ENCODE measurements at places on chromosomes 6 and 20.

DNA sequence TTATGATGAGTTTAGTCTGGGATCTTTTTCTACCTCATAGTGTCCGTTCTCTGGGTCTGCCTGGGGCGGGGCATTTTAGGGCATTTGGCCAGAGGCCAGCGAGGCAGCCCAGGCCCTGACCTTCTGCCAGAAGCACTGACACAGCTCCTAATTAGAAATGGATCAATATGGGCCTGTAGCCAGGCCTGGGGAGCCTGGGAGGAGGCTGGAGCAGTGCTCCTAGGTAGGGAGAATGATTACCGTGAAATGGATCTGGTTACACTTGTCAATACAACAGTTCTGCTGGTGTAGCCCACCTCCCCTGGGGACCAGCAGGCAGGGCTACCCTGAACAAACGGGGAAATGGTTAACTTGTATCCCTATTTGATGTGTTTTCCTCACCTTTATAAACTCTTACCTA lies 23.0 kb downstream of the RALY start:
- no peak for DNase-seq

DNA sequence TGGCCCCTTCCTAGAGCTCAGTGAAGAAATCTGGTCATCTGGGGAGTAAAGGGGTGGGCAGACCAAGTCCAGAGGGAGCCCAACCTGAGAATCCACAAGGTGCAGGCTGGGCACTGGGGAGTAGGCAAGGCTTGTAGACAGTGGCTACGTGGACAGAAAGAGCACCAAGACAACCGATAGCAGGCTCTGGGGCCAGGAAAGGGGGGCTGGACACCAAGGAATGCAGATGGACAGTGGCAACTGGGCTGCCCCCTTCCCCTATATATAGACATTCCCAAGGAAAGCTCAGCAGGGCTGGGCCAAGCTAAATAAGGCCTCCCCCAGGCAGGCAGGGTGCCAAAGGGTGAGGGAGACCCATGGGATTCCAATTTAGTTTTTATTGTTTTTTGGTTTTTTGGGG lies 1.5 kb upstream of the TNNC2 start:
- no peak for DNase-seq

DNA sequence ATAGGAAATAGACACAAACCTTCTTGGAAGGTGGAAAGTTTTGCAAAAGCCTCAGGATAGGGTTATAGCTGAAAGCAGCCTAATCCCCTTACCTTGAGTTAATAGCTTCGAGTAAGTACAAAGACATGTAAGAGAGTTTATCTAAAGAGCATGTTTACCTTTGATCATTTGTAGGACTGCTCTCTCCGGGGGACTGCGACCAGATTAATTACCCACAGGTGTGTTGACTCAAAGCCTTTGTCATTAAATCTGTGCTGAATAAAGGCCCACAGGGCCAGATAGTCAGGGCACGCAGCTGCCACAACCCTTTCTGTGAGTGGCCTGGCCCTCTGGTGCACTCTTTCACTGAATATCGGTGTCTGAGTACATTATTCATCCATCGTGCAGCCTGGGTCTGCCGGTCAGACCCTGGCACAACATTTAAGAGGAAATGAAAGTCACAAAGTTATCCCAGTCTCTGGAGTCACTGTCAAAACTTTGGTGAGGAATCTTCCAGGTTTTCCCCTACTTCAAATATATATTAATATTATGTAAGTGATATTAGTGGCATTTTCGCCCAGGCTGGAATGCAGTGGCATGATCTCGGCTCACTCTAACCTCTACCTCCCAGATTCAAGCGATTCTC lies 5.4 kb upstream of the MICA start:
- no peak for DNase-seq

- DNase-seq: no peak
Measured at GRCh38 chr20:10002866-10003265, 31.9 kb upstream of the ANKEF1 start.

DNA sequence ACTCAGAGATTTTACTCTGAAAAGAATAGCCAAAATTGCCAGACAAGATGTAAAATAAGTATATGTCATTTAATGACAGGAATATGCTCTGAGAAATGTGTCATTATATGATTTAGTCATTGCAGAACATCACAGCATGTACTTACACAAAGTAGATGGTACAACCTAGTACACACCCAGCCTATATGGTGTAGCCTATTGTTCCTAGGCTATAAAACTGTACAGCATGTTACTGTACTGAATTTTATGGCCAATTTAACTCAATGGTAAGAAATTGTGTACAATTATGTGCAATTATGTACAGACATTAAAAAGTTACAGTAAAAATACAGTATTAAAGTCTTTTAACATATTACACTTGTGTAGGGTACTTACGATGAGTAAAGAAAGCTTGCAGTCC lies 311.9 kb upstream of the EPHA7 start:
- DNase-seq: no peak

GRCh38 chr20:37526839-37527637 lies 638 bp downstream of the BLCAP start:
- no peak for DNase-seq

DNA sequence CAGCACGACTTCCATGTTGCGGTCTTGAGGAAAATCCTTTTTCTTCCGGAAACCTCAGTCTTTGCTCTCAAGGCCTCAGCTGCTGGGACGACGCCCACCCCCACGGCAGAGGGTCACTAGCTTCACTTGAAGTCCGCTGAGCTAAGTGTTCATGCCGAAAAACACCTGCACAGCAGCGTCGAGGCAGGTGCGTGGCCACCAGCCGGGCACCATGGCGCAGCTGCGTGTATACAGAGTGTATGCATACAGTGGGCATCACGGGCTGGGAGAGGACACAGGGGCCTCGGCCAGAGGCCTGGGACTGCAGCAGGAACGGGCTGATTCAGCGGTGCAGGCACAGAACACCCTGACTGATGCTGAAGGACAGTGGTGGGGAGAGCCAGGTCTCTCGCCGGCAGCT lies 20.1 kb downstream of the KCNQ2 start:
- no peak for DNase-seq

DNA sequence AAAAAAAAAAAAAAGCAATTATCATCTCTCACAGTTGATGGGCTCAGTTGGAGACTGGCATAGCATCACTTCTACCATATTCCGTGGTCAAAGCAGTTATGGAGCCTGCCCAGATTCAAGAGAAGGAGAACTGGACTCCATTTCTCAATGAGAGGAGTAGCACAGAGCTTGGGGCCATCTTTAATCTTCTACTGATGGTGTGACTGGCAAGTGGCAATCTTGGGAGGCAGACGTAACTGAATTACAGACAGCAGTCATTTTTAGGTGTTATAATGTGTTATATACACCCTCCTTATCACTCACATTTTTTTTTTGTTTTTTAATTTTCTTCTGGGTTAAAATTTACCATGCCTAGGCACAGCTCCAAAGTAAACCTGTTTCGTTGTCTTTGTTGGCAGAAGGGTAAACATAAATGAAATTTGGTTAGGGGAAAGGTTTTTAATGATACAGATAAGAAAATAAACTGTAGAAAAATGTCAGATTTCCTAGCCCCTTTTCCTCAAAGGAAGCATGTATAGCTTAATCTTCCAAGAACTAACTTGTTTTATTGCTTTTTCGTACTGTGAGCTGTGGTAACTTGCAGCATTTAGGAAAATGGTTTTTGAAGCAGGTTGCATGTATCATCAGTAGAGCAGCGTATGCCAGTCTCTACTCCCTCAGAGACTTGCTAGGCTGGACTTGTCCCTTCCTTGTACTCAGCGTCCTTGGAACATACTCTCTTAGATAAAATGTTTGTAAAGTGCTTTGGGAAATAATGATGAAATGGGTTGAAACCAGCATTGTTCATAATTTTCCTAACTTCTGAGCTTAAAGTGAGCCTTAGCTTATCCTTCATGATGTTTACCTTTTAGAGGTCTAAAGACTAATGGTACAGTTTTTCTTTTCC lies 25.7 kb downstream of the ZFAND3 start:
- no peak for DNase-seq

DNA sequence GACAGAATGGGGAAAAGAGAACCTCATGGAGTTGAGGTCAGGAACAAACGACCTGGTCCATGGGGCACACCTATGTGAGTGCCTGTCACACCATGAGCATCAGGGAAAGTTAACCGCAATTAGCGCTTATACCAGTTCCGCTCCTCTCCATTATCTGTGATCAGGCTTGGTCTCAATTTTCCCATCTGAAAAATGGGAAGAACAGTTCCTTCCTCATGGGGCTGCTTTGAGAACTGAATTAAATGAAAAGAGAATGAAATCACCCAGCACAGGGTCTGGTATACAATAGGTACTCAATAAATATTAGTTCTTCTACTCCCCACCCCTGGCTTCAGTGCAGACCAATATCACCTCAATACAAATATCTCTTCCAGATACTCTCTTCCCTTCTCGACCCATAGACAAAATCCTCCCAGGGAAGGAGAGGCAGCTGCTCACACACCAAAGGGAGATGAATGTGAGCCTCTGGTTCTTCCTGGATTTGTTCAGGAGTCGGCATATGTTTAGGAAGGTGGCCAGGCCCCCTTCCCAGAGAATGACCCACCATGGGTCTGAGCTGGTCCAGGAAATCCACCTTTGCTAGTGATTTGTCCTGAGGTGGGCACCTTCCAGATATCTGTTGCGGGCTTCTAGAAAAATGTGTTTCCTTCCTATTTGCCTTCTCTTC lies 2.4 kb upstream of the PTGIS start:
- no peak for DNase-seq

- DNase-seq: no peak
Measured at GRCh38 chr6:39493777-39494176, 171.3 kb upstream of the KCNK16 start.

DNA sequence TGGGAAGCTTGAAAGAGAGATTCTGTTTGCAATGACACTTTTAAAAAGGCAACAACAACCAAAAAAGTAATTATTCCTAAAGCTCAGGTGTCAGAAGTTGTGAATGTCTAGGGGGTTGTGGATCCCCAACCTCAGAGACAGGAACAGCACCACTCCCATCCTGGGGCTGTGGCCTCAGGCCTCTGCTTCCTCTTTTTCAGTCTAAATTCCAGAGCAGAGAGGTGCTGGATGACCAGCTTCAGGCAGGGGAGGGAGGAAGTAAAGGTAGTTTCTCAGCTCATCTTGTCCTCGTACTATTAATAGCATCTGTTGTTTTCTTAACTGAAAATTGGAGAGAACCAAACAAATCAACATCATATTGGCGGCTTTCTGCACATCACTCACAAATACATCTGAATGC lies 8.3 kb downstream of the NT5E start:
- no peak for DNase-seq

GRCh38 chr6:126010040-126010439 lies 23.7 kb downstream of the TRMT11 start:
- no peak for DNase-seq

GRCh38 chr20:59560588-59561227 lies 43.6 kb upstream of the PHACTR3 start:
- no peak for DNase-seq

- DNase-seq: no peak
Measured at GRCh38 chr6:11085758-11086435, 7.7 kb upstream of the SMIM13 start.

- DNase-seq: no peak
Measured at GRCh38 chr6:3596766-3597165, 139.9 kb upstream of the SLC22A23 start.

DNA sequence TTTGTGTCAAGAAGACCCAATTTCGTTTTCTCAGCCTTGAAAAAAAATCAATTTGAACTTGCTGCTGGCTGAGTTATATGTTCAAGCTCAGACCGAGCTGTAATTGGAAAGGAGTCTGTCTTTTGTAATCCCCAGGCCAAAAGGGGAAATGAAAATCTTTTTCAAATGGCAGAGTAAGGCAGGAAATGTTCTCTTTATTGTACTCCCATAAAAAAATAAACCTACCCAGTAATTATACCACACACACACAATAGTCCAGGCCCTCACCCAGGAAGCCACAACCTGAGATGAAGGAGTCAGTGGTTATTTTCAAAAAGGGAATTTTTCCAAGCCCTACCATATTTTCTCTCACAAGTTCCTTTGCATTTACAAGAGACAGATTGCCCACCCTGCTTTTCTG lies 45.3 kb downstream of the CLIC5 start:
- no peak for DNase-seq

DNA sequence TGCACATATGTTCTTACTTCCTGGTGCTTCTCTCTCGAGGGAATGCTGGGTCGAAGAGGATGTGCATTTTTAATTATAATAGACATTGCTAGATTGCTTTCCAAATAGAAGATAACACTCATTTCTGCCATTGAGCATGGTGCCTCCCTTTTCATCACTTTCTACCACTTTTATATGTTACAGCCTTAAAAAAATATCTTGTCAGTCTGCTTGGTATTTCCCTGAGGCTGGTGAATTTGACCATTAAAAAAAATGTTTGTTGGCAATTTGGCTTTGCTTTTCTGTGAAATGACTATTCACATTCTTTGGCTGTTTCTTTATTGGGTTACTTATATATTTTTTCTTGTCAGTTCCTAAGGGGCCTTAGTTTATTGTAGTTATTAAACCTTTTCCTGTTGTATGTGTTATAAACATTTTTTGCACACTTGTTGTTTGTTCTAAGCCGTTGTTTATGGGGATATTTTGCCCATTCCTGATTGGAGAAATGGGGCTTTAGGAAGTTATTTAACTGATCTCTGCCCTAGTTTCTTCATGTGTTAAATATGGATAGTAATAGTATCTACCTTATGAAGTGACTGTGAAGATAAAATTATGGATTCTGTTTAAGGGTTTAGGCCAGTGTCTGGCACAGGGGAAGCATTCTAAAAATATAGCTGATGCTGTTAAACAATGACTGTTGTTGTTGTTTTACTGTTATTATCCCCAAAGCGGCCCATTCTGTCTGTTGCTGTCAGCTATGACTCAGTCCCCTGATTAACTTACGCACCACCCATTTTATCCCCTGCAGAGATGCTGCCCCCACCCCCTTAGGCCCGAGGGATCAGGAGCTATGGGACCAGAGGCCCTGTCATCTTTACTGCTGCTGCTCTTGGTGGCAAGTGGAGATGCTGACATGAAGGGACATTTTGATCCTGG lies 3.8 kb downstream of the DDR1 start:
- DNase-seq: no peak

GRCh38 chr20:39524371-39524911 lies 562.3 kb downstream of the DHX35 start:
- no peak for DNase-seq

GRCh38 chr20:37723668-37724067 lies 29.8 kb downstream of the CTNNBL1 start:
- DNase-seq: no peak

DNA sequence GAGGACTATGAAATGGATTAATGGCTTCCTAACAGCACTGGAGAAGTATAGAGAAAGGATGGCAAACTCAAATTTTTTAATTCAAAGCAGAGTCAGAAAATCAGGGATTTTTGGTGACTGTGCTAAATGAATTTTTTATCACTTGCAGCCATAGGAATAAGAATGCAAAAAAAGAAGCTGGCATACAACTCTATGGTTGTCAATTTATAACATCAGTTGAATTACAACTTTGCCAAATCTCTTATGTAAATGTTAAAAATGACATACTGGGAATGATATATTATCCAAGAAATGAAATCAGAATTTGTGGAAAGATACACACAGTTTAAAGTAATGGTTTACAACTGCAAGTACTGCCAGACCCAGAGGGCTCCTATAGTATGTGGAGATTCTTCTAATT lies 106.5 kb downstream of the HTR1B start:
- no peak for DNase-seq

- no peak for DNase-seq
Measured at GRCh38 chr6:90900034-90900433, 313.2 kb upstream of the MAP3K7 start.
